ENCODE measurements at places on chromosomes 11 and 22. TPM values are rescaled to one million over a fixed set of nuclear protein-coding genes. Genes with fewer than 3 reads are reported as not detected.

- no peak for DNase-seq
- H3K4me1 ChIP-seq = no peaks in the 10 kb centered on the region
These were observed 324.2 kb downstream of the MIAT start for GRCh38 chr22:26981541-26981940.

DNA sequence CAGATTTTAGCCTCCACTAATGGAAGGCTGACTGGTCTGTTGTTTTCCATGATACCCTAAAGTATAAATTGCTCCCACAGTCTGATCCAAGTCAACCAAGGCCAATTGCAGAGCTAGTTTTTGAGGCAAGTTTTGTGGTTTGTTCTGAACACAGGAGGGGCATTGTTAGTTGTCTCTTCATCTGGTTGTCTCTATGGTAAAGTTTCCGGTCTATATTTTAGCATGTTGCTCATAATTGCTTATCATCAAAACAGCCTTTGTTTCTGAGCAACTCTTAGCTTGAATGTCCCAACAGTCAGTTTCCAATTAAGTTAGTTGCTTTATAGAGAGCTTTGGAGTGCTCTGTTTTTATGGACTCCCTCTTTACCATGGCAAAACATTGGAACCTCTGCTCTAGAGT lies 217.6 kb upstream of the CARD18 start:
- no peak for DNase-seq
- no peaks in the 10 kb centered on the region for H3K36me3 ChIP-seq
- no peaks in the 10 kb centered on the region for H3K4me1 ChIP-seq
- H3K4me3 ChIP-seq = no peak overlapping the region
- no peak overlapping the region for H3K27ac ChIP-seq
- no peaks in the 10 kb centered on the region for H3K27me3 ChIP-seq

GRCh38 chr11:60831501-60832079 lies 10.3 kb upstream of the CCDC86 start:
- H3K27ac ChIP-seq = no peak overlapping the region
- peaks cover 10% of the 10 kb centered on the region for H3K27me3 ChIP-seq
- no peak for DNase-seq
- no peak overlapping the region for H3K4me3 ChIP-seq

- no peak for DNase-seq
- no peak overlapping the region for H3K27ac ChIP-seq
- no peaks in the 10 kb centered on the region for H3K36me3 ChIP-seq
- peaks cover 43% of the 10 kb centered on the region for H3K4me1 ChIP-seq
- H3K27me3 ChIP-seq = peaks cover 3% of the 10 kb centered on the region
These were observed 3.3 kb upstream of the TPP1 start for GRCh38 chr11:6622261-6623171.

- H3K4me3 ChIP-seq = no peak overlapping the region
- peaks cover 33% of the 10 kb centered on the region for H3K4me1 ChIP-seq
- no peak overlapping the region for H3K27ac ChIP-seq
- no peak for DNase-seq
- H3K36me3 ChIP-seq = no peaks in the 10 kb centered on the region
These were observed 5.1 kb upstream of the KLHL35 start for GRCh38 chr11:75437966-75438659.

GRCh38 chr11:108780119-108780518 lies 115.2 kb downstream of the DDX10 start:
- DNase-seq = no peak
- H3K4me1 ChIP-seq = no peaks in the 10 kb centered on the region
- H3K27ac ChIP-seq = no peak overlapping the region
- H3K27me3 ChIP-seq = no peaks in the 10 kb centered on the region

CLCF1 gene
- 4.3 TPM for total RNA-seq

OR5A1 gene
- total RNA-seq = not detected
